ENCODE measurements at places on chromosomes 4 and X.

GRCh38 chr4:78150543-78150864 lies 93.4 kb downstream of the FRAS1 start:
- DNase-seq, result no peak

DNA sequence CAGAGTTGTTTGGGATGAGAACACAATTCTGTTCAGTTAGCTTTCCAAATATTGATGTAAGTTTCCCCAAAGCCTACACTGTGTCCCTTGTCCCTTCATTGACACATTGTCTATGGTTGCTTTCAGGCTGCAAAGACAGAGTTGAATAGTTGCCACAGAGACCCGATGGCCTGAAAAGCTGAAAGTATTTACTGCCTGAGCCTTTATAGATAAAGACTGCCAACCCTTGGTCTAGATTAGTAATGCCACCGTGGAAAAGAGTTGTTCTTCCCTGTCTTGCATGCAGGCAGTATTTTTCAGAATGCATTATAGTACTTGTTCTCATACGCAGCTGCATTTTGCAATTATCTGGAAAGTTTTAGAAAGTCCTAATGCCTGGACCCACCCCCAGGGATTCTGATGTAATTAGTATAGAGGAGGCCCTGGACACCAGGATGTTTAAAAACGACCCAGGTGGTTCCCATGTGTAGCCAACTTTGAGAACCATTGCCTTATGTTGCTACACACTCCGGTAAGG lies 180.8 kb downstream of the FRMPD4 start:
- DNase-seq, result no peak

- no peak for DNase-seq
These were observed 240.1 kb upstream of the ANKRD50 start for GRCh38 chr4:124952601-124953000.

- DNase-seq, result no peak
These were observed 6.9 kb upstream of the UGT2B7 start for GRCh38 chr4:69089388-69089787.

DNA sequence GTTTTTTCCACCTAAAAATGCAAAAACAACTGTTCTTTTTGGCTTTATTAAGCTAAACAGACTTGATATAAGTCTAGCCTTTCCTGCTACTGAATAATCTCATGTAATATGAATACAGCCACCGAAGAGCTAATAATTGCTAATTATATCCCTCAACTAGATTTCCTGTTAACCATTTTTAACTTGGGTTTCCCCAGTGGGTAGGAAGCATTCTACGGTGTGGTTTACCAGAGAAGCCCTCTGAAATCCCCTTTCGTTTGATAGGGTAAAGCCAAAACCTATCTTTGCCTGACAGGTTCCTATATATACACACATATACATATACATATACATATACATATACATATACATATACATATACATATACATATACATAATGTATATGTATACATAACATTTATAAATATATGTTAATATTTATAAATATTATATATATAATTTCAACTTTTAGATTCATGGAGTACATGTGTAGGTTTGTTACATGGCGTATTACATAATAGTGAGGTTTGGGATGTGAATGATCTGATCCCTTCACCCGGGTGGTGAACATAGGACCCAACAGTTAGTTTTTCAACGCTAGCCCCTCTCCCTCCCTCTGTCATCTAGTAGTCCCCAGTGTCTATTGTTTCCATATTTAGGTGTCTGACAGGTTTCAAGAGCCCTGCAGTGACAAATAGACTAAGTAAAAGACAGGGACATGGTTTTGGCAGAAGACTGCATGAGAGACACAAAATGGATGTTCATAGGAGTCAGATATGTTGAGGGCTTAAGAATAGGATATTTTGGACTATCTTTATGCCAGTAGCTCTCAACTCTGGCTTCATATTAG lies 62.4 kb downstream of the ATXN3L start:
- no peak for DNase-seq

DNA sequence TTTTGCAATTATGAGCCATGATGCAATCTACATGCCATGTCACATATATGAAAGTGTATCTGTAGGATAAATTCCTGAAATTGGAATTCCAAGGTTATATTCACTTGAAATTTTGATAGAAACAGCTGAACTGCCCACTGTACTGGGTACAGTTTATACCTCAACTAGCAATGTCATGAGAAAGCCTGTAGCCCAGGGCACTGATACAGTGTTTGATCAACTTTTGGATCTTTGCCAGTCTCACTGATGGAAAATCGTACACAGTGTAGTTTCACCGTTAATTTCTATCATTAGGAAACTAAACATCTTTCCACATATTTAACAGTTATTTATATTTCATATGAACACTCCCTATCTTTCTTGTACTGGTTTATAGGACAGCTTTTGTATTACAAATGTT lies 34.2 kb downstream of the TAPT1 start:
- DNase-seq, result no peak

DNA sequence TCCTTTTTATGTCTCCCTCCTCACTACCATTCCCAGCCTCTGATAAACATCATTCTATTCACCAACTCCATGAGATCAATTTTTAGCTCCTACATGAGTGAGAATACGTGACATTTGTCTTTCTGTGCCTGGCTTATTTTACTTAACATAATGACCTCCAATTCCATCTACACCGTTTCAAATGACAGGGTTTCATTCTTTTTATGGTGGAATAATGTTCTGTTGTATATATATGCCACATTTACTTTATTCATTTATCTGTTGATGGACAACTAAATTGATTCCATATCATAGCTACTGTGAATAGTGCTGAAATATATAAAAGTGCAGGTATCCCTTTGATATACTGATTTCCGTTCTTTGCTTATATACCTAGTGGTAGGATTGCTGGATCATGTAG lies 503.9 kb downstream of the SMARCA1 start:
- DNase-seq, result no peak

DNA sequence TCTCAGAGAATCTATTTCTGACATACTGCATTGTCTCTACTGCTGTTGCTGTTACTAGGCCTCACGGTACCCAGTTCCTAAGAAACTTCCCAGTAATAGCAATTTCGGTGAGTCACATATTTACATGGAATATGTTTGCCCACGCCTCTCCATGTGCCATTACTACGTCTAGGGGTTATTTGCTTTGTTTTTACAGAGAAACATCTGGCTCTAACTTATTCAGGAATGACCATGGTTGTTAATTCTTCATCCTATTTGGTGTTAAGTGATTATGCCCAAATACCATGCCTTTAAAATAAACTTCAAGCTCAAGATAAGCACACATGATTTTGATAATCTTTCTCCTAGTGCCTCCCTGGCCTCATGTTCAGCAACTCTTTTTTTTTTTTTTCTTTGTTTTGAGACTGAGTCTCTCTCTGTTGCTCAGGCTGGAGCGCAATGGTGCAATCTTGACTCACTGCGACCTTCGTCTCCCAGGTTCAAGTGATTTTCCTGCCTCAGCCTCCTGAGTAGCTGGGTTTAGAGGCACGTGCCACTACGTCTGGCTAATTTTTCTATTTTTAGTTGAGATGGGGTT lies 101.0 kb upstream of the HS3ST1 start:
- DNase-seq, result no peak

DNA sequence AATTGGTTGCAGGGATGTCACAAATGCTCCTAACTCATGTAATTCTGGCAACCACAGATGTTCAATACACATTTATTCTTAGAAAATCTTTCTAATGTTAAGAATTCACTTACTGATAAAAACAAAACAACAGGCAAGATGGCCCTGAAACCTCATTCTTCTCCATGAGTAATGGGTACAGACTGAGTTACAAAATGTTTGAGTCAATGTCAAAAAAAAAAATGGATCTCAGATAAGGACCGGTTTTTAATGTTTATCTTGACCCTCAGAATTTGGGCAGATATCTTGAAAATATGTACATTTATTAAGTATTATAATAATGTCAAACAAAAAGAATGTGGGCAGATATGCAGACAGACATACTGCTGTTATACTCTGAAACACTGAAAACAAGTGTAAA lies 1.8 kb upstream of the SULT1E1 start:
- no peak for DNase-seq

GRCh38 chrX:47484885-47485284 lies 1.9 kb upstream of the ZNF41 start:
- DNase-seq, result no peak

- no peak for DNase-seq
These were observed 14.7 kb downstream of the TRO start for GRCh38 chrX:54935306-54935705.

DNA sequence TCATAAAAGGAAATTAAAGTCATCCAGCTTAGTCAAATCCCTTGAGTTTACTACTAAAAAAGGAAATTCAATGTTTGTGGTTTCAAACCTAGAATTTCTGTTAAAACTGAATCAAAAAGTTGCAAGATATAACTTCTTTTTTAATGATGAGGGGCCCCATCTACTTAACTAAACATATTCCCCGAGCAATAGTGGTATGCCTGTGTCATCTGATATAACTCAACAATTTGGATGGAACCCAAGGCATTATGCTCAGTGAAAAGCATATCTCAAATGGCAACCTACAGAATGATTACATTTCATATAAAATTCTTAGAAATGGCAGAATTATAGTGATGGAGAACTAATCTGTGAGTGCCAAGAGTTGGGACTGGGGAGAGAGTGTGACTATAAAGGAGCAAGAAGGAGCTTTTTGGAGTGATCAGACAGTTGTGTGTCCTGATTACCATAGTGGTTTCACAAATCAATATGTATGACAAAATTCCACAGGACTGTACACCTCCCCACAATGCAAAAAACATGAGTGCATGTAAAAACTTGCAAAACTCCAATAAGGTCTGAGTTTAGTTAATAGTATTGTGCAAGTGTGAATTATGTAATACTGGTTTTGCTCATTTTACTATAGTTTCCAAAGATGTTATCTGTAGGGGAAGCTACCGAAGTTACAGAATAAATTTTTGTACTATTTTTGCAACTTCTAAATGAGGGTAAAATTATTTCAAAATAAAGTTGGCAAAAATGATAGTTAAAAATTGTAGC lies 323.2 kb downstream of the ARHGAP24 start:
- DNase-seq, result no peak

GRCh38 chrX:132984058-132984650 lies 25.7 kb upstream of the HS6ST2 start:
- no peak for DNase-seq

DNA sequence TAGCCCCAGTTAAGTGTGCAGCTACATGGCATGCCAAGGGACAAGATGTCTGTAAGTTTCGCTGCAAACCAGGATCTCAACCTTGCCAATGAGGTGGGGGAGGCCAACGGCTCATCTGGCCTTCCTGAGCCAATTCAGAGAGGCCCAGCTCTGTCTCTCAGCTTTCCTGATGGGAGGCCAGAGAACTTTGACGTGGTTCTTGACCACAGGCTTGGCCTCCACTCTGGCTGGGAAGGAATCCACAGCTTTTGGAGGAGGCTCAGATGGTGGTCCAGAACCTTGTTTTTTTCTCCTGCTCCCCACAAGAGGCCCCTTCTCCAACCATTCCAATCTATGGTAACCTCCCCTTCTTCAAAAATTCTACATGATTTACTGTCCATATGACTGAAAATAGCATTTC lies 9.8 kb downstream of the CAPN6 start:
- no peak for DNase-seq

DNA sequence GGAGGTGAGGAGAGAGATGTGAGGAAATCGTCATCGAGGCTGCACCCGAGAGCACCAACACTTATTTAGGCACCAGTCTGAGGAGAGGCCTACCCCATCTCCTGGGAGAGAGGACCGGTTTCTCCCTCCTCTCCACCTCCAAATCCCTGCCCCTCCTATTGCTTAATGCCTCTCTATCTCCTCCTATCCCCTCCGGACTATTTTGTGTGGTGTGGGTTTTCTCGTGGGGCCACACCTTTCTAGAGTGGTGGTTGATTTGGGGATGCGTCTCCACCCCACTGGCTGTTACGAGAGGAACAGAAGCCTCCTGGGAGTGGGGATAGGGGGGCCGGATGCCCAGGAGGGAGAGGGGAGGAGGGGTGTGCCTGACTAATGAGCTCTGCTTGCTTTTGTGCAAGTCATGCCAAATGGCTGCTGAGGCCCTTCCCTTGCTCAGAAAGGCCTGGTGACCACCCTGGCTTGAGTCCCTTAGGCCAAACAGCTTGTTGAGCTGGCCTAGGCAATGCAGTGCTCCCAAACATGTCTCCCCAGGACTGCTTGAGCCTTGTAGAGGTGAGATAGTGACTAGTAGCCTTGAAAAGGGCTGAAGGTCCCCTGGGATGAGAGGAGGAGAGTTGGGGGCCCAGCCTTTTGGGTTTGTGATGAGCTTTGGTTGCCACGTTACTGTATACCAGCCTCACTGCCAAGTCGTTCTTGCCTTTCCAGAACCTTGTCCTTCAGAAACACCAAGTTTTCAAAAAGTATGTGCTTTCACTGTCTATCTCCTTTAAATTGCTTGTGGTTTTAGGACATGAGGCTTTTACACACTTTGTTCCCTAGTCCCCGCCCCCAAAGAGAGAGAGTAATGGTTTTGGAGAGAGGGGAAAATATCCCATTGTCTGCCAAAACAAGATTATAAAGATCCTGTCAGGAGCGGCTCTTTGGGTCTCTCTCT lies 1.2 kb downstream of the MSN start:
- peak; percentile 93 for DNase-seq

GRCh38 chr4:180100433-180101344 lies 2142.5 kb upstream of the TENM3 start:
- no peak for DNase-seq

GRCh38 chr4:184384810-184385557 lies 89.4 kb downstream of the IRF2 start:
- DNase-seq, result no peak

- no peak for DNase-seq
These were observed at the start of gene NWD2 for GRCh38 chr4:37244583-37245390. NWD2 (plus strand) TSS chr4:37244743; CDS start chr4:37245068, 325 bp downstream.

DNA sequence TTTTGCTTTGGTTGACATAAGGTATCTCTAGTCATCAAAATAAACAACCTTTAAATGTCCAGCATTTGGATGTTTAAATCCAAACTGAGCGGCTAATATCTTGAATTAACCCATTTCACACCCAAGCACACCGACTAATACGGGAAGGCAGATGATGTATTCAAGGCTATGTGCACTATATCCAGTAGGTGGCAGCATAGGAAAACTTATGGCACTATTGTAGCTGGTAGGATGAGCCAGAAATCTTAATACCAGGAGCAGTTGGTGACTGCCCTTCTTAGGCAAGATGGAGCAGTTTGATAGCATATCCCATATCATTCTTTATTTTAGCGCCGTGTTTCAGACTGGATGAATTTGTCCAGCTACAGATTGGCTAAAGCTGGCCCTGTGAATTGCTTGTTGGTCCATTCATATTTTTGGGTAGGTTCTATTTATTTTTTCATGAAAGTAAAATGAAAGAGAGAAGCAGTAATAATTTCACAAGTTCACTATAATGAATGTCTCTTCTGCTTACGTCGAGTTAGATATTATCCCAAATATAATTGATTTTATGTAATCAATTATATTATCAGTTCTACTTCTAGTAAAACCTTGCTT lies 24.4 kb downstream of the UCHL1 start:
- peak; percentile 65 for DNase-seq

DNA sequence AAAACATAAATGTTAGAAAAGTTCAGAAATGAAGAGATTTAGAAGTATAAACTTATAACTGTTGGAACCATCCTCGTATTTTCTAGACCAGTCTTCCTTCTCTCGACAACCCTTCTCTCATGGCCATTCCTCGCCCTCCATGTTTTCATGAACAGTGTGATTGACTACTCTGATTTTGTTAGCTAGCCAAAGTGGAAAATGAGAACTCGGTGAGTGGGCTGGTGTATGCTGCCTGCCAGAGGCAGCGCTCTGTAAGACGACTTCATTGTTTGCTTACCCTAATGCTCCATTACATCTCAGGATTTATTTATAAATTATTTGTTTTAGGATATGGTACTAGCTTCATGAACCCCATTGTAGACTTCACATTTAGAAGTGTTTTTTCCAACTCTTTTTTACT lies 153.0 kb downstream of the CBR4 start:
- DNase-seq, result no peak

All from lower leg skin (tissue), 4 donors.